ENCODE measurements at places on chromosomes 1 and 21. TPM values are rescaled to one million over a fixed set of nuclear protein-coding genes. Genes with fewer than 3 reads are reported as not detected.
A peak's percentile ranks its signal among the peaks of the same experiment; 100 is the strongest.

DNA sequence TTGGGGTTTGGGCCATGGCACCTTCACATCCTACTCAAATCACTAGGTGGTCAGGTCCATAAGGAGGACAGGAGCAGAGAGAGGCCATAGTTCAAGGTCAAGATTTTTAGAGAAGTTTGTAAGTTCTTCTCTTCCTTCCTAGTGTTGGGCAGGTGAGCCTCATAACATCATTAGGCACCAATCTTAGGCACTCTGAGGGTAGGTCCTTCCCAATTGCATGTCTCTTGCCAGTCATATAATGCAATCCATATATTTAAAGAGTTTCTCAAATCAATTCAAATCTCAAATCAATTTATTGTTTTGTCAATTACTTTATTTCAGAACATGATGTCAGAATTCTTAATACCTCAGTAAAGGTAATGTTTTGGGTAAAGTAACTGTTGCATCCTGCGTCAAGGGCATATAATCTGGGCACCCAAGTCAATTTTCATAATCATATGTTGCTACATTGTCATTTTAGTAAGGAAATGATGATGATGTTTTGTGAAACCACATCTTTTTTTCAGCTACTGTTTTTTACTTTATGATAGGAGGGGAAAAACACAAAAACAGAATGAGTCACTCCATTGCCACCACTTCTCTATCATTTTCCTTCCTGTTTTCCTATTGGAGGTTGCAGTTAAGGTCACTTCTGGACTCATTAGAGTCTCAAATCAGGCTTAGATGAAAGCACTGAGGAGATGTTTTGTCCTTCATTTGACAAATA lies 122.7 kb downstream of the UCHL5 start:
- DNase-seq = no peak

DNA sequence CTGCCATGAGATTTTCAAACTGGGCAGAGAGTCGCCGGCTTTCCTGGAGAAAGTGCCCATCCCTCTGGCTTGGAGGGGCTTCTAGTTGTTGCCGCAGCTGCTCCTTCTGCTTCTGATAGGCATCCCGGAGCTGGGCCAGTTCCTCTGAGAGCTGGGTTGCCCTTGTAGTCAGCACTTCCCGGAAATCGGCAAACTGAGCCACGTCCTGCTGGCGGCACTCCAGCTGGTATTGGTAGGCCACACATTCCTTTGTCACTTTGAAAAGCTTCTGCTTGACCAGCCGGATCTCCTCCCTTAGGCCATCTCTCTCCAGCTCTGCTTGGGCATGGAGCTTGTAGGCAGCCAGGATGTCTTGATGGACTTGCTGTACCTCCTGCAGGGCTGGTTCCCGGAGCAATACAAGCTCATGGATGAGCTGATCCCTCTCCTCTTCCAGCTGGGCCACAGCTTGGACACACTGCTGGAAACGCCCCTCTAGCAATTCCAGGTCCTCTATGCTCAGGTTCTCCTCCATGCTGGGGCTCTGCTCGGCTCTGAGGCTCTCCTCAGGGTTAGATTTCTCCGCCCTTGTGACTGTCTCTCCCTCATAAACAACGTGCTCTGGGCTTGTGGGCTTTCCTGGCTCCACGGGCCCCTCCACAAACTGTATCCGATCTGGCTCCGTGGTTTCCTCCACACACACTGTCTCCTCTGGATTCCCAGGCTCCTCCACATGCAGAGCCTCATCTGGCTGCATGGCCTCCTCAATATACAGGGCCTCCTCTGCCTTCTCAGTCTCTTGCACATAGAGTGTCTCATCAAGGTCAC lies 7.3 kb downstream of the SYNC start:
- peak; percentile 81 for DNase-seq

GRCh38 chr1:27505420-27505680 lies 15.4 kb upstream of the WASF2 start:
- no peak for DNase-seq

The NPR1 gene
- 69.4 TPM for total RNA-seq

- DNase-seq = no peak
These were observed 35.8 kb downstream of the FMO3 start for GRCh38 chr1:171126504-171126903.

All from upper lobe of right lung (tissue), 1 donor.